Fibroblast of skin of left quadriceps (primary cell): ENCODE measurements at places on chromosomes 5 and 9.

GRCh38 chr9:28832168-28832770, 1259.0 kb upstream of the C9orf72 start:
- peak; percentile 4 for DNase-seq

DNA sequence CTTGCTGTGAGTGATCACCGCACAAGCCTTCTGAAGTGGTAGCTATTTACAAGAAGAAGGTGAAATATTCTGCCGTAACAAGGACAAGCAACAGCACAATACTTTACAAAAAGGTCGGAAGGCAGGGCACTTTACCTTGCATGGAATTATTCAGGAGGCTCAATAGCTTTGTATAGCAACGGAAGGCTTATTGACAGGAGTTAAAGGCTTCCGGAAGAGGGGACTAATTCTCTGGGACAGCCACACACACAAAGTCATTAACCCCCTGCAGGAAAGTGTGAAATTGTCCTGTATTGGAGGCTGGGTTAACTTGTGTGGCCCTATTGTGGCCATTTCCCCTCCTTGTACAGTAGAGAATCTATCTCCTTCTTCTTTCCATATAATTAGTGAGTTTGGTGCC, 199.3 kb upstream of the SEMA6A start:
- no peak for DNase-seq

GRCh38 chr5:41841325-41841724, 28.9 kb downstream of the OXCT1 start:
- no peak for DNase-seq

DNA sequence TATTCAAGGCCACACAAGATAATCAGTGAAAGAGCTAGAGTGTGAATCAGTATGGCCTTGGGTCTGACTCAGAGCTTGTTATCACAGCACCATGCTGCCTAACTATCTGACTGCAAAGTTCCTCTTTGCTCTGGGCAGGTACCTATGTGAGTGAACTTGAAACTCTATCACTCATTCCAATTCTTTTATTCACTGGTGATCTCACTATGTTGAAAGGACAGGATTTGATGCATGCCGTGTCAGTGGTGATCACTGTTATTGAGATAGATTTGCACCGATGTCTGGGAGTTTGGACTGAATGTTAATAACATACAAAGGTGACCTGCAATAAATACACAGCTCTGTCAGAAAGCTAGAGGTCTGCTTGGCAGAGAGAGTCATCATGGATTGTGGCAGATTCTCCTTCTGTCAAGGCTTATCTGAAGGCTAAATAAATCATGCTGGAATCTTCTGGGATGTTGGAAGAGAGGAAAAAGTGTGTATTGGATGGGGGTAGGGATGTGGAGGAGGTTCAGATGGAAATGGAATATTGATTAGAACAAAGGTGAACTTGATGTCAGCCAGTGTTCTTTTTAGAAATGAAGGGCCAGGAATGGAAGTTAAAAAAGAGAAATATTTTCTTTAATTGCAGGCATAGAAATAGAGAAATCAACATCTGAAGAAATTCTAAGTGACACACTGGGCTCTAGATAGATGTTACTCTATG, 91.8 kb upstream of the TNC start:
- no peak for DNase-seq

DNA sequence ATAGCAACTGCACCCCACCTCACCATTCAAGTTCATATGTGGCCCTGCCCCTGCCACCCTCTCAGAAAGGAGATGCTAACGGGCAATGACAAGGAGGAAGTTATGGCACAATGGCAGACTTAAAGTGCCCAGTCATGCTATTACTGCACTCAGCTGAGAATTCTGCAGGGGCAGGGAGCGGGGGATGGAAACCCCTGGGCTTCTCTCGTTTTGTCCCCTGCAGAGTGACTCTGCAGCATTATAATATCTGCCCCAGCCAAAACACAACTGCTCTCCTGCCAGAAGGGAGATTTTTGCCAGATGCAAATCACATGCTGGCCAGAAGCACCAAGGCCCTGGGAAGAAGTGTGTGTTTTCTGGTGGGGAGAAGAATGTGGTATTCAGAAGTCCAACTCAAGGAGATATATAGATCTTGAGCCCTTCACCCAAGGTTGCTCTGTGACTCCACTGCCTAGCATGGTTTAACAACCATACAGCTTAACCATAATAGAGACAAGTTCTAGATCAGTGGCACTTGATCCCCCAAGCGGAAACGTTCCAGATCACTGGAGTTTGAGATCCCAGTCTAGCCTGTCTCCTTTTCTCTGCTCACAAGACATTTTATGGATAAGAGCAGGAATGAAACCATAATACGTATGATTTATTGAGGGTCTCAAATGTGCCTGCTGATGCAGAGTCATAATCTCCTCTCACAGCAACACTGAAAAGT, 207.0 kb upstream of the MAP3K1 start:
- DNase-seq = no peak

- peak; percentile 55 for DNase-seq
These were observed 516.6 kb downstream of the RAB3C start for GRCh38 chr5:59099270-59099994.

- DNase-seq = no peak
These were observed 13.7 kb upstream of the NR4A3 start for GRCh38 chr9:99807956-99808355.

- DNase-seq = no peak
These were observed 201.9 kb downstream of the ZNF608 start for GRCh38 chr5:124544366-124545055.

- DNase-seq = peak; percentile 45
These were observed 113.2 kb upstream of the RANBP3L start for GRCh38 chr5:36414869-36415282.

DNA sequence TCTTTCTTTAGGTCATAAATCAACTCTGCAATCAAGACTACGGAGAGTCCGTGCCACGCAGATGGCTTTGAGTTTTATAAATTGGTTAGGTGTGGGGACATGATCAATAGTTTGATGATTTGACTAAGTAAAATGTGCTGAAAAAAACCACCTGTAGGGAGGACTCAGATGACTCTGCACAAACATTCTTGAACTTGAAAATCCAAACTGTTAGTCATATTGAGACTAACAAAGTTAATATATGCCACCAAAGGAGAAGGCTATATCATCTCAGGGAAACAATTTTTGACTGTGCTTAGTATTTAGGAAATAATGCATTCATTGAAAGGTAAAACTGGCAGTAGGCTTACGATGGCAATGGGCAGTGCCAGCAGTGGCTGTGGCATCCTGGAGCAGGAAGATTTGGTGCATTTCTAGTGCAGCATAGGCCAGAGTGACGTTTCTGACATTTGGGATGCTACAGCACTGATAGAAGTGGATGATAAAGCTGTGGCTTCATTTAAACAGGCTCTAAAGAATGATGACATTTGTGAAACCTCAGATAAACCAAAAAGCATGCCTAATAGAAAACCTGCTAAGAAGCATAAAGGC, 291.1 kb downstream of the MLLT3 start:
- no peak for DNase-seq

DNA sequence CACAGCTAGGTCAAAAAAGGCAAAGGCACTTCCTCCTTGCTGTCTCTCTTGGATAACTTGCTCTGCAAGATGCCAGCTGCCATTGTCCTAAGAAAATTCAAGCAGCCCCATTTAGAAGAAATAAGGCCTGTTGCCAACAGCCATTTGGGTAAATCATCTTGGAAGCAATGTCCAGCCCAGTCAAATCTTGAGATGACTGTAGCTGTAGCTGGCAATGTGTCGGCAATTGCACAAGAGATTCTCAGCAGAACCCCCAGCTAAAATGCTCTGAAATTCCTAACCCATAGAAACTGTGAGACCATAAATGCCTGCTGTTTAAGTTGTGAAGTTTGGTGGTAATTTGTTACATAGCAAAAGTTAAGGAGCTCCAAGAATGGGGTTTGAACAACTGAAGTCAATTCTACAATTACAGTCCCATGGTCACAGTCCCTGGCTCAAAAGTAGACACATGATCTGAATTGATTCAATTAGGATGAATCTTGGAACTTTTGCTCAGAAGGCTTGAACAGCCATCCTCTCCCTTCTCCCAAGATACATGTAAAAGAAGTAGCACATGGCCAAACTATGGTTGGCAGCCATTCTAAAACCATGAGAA, 151.1 kb downstream of the MPDZ start:
- DNase-seq = no peak

- DNase-seq = no peak
These were observed 386.3 kb downstream of the DIRAS2 start for GRCh38 chr9:90256345-90256744.

DNA sequence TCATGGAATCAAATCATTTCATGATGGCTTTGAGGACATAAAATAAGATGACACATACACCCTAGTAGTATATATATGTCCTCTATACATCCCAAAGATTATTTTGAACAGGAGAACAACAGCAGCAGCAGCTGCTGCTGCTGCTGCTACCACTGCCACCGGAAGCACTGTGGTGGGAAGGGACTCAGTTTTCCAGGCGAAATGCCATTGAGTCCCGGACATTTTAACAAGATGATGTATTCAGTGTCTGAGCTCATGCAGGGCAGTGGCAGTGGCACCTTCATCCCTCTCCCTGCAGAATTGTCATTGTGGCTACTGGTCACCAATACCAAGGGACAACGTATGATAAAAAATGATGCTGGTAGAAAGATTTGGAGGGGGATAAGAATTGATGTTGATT, 151.3 kb downstream of the CHSY3 start:
- no peak for DNase-seq

- DNase-seq = no peak
These were observed 409.9 kb upstream of the EDIL3 start for GRCh38 chr5:84794486-84795035.

- no peak for DNase-seq
These were observed 41.1 kb upstream of the ICE1 start for GRCh38 chr5:5381310-5381913.

DNA sequence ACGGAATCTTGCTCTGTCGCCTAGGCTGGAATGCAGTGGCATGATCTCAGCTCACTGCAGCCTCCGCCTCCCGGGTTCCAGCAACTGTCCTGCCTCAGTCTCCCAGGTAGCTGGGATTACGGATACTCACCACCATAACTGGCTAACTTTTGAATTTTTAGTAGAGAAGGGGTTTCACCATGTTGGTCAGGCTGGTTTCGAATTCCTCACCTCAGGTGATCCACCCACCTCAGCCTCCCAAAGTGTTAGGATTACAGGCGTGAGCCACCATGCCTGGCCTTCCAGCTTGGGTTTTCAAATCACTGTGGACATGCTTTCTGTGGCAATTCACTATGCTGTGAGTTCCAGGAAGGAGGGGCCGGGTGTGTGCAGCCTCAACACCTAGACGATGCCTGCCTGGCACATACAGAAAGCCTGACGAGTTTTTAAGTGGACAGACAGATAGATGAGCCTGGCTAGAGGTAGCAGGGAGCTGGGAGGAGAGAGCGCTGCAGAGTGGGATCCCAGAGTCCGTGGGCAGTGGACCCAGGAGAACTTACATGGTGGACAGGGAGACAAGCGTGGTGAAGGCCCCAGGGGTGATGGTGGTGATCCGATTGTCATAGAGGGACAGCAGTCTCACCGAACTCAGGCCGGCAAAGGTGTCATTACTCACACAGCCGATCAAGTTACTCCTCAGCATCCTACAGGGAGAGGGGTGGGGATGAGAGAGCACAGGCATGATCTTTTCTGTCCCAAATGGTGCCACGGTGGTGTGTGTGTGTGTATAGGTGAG, 173.4 kb upstream of the PANK3 start:
- no peak for DNase-seq

- no peak for DNase-seq
These were observed 125.0 kb downstream of the LHFPL2 start for GRCh38 chr5:78523314-78524193.
